ENCODE measurements at places on chromosomes 2 and 18. TPM values are rescaled to one million over a fixed set of nuclear protein-coding genes. Genes with fewer than 3 reads are reported as not detected.

DNA sequence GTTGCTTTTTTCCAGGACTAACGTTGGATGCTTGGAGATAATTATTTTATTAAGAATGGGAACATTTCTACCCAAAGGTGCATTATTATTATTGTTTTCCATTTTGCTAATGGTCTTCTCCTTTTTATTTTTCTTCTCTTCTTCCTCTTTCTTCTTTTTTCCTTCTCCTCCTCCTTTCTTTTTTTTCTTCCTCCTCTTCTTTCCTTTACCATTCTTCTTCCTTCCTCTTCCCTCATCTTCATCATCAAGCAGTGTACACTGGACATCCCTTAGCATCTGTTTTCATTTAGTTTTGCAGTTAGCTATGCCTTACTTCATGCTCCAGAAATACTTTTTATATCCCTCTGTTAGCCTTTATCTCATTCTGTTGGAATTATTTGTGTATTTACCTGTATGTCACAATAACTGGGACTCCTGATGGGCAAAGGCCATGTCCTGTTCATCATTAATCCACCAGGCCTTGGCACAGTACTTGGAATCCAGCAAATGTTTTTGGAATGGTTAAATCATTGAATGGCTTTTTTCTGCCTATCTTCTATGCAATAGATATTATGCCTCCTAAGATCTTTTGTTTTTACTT, 162.7 kb downstream of the CAMKMT start:
- DNase-seq = no peak

- DNase-seq = peak; percentile 37
Measured at GRCh38 chr2:39359453-39360038, 77.5 kb downstream of the MAP4K3 start.

DNA sequence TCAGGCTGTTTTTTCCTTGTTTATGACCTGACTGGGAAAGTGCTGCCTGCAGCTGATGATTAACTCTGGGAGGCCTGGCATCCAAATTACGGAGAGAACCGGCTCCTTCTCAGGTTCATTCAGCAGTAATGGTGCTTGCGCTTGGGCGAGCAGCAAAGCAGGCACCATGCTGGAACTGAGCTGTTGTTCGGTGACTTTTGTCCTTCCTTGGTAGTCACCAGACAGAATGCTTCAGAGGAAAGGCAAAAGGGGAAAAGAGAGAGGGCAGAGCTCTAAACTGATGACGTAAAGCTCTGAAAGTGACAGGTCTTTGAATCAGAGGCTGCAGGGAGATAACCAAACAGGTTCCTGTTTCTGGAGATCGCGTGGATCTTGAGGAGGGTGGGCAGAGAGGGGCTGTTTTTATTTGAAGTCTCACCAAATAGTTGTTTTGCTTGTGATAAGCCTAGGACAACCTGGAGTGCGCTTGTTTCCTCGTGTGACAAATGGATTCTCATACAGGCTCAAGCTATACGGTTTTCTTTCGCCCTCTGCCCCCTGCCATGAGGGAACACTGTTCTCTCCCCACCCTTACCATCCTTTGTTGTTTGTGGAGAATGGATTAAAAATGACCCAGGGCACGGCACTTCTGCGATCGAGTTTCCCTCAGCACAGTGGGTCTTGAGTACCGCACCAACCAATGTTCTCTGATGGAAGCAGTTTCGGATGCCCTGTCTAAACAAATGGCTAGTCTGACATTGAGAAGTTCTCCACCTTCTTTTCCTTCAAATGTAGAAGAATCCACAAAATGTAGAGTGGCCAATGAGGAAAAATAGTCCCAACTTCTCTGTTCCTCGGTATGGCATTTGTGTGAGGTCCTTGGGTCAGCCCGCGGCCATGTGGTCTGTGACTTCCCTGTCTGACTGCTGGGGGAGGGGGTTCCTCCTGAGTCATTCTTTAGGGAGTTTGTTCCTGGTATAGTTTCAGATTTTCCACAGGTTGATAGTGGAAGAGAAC, 1.3 kb downstream of the RASGRP3 start:
- no peak for DNase-seq

Gene OBSL1
- 164 TPM for total RNA-seq

DNA sequence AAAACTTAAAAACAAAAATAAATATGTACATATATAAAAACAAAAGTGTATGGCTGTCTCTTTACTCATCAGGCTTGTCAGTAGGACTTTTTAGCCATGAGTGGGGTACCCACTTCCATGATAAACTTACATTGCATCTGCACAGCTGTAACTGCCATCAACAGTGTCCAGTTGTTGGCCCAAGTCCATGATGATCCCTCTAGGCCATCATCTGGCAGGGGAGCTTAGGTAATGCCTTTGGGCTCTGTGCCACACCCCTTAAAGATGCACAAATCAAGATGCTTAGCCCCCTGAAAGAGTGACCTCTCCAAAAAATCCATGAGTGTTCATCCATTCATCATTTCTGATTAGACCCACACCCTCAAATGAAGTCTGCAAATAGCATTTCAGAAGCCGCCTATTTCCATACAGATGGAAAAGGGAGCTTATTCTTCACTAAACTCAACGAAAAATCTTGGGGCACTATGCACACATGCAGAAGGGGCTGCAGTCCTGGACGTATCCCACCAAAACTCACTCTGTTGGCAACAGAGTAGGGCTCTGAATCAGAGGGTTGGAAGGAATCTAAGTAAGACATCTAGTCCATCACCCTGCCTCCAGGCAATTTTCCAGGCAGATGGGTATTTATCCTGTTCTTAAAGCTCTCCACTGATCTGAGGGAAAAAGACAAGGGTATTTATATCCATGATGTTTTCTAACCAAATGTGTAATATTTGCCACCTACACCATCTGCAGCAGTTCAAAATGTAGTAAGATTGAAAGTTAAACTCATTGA, 691.0 kb downstream of the ZEB2 start:
- no peak for DNase-seq

Gene PROKR1
- total RNA-seq = 5.2 TPM

- DNase-seq = no peak
Measured at GRCh38 chr2:64727013-64727767, 73.5 kb upstream of the SERTAD2 start.

Data from GM23338 (cell line).